Renal cortex interstitium (tissue), 15 donors: ENCODE measurements at places on chromosomes 12 and 14.
A peak's percentile ranks its signal among the peaks of the same experiment; 100 is the strongest.

DNA sequence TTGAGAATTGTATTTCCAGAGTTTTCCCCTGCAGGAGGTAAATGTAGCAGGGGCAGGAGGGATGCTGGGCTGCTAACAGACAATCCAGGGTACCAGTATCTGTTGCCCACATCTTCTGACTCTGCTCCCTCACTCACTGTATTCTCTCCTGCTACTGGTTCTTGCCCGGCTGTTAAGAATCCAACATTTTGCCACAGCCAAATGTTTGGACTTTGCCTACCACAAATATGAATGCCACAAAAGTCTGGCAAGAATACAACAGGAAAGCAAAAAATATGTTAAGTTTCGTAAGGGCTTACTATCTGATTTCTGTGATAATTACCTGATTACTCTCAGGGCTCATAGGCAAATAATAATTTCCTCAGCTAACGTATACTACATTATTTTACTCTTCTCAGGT is 160.0 kb downstream of the BCAT1 start:
- no peak for DNase-seq

DNA sequence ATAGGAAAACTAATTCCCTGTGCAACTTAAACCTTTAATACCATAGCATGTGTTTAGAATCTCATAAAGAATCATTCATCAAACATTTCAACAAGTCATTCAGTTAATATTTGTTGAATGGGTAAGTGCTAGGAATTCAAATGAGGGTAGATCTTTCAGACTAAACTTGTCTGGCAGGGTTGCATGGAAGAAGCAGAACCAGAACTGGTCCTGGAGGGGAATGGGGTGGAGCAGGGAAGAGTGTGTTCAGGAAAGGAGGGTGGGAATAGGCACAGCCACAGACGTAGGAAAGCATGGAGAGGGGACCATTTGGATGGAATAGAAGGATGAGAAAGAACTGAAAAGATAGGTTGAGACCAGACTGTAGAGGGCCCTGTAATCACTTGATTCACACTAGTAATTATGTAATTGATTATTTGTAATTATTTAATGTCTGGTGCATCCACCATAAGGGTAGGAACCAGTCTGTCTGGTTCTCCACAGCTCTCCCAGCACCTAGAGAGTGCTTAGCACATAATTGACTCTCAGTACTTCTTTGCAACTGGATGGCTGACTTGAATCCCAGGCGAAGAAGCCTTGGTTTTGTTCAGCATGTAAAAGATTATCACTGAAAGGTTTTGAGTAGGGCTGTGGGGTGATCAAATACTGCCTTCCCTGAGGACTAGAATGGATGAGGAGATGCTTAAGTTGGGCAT is 3.0 kb upstream of the MAP3K9 start:
- no peak for DNase-seq

DNA sequence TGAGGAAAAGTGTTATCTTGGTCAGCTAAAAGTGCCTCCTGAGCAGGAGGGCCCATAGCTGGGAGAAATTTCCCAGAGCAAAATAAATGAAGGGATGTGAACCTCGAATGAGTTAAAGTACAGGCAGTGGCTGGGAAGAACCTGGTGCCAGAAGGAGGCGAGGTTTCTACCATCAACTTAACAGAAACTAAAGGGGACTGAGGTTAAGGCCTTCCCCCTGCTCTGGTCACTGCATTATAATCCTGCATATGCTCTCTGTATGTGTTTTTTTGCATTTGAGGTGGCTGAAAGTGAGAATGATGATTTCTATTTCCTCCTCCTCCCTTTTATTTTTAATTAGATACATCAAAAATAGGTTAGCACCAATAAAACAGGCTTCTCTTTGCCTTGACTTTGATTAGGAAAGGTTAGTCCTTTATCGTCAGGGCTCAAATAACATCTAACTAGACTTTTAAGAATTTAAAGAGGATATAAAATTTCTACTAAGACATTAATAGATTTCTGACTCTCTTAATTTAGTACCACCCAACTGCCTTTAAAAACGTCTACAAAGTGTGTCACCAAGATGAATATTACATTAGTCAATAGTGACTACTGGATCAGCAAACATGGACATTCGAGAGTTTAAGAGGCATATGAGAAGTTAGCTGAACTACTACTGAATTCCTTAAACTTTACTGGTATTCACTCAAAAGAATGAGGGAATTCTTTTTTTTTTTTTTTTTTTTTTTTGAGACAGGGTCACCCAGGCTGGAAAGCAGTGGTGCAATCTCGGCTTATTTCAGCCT is 49.2 kb downstream of the GALNT4 start:
- no peak for DNase-seq

GRCh38 chr12:128137140-128137539 is 129.8 kb upstream of the TMEM132C start:
- no peak for DNase-seq

DNA sequence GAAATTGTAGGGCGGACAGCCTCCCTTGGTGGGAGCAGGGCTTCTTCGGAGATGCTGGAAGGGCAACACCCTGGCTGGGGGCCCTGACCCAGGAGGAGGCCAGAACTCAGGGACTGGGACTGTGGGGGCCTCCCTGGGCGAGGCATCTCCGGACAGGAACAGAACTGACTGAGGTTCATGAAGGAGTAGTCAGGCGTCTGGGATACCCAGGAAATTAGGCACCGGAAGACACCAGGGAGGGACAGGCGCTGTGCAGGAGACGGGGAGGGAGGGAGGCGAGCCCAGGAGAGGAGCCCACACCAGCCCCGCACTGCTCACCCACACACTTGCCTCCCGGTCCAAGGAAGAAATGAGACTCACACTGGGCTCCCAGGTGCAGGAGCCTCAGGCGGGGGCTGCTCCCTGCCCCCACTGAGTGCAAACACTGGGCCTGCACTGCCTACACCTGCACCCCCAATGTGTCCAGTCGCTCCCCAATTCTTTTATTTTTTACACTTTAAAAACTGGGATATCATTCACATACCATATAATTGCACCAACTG is 262.6 kb upstream of the SFSWAP start:
- DNase-seq = no peak

- DNase-seq = no peak
Observed at GRCh38 chr14:75589931-75590330, 11.5 kb downstream of the FLVCR2 start.

- DNase-seq = no peak
Observed at GRCh38 chr14:61542848-61543790, 152.2 kb upstream of the HIF1A start.

GRCh38 chr14:101889366-101889765 is 75.0 kb upstream of the DYNC1H1 start:
- no peak for DNase-seq

- DNase-seq = peak; percentile 46
Observed at GRCh38 chr14:34713681-34714319, 593 bp downstream of the CFL2 start.

- DNase-seq = no peak
Observed at GRCh38 chr12:10184261-10184843, 5.5 kb downstream of the TMEM52B start.

- no peak for DNase-seq
Observed at GRCh38 chr12:92140896-92141536, 4.6 kb downstream of the BTG1 start.
